ENCODE measurements at places on chromosomes 2 and 18.

DNA sequence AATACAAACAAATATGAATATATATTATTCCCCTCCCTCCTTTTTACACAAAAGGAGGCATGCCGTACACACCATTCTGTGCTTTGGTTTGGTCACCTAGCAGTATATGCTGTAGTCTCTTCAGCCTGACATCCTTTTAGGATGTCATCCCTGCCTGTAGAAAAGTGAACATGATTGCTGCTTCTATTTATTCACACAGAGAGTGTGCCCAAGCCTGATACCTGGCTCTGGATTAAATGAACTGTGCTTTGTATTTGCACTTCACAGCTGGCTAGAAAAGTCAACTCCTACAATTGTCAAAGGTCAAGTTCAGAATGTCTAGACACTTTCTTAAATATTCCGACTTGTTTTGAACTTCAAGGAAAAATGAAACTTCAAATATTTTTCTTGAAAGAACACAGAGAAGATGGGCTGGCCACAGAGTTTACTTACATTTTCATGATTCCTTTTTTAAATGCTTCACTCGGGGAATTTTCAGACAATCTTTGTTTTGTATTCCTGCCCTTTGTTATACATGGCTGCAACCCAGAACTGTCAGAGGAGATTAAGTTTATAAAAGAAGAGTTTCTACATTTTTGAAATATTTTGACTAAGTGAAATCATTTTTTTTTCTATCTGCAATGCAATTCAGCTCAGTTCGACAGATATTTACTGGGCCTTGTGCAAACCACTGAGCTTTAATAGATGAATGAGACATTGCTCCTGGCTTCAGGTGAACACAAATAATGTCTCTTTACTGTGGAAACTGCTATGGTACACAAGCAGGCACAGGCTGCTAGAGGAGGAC is 33.5 kb downstream of the DAPL1 start:
- no peak overlapping the region for H3K4me3 ChIP-seq
- no peak overlapping the region for H3K27ac ChIP-seq
- peaks cover under 1% of the 10 kb centered on the region for H3K4me1 ChIP-seq

DNA sequence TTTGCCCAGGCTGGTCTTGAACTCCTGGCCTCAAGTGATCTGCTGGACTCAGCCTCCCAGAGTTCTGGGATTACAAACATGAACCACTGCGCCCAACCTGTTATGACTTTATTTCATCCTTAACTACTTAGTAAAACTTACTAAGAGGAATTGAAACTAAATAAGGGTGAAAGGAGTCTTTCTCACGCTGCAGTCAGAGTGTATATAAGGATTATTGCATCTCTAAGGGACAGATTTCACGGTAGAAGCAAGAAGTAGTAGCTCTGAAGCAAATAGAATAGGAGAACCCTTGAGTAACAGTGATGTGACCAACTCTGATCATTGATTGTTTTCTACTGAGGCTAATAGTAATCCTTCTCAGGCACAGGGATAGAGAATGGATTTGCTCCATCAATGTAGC is 960.1 kb downstream of the CPS1 start:
- no peaks in the 10 kb centered on the region for H3K27me3 ChIP-seq
- H3K4me3 ChIP-seq, result no peak overlapping the region
- no peaks in the 10 kb centered on the region for H3K36me3 ChIP-seq
- no peaks in the 10 kb centered on the region for H3K4me1 ChIP-seq
- DNase-seq, result no peak

DNA sequence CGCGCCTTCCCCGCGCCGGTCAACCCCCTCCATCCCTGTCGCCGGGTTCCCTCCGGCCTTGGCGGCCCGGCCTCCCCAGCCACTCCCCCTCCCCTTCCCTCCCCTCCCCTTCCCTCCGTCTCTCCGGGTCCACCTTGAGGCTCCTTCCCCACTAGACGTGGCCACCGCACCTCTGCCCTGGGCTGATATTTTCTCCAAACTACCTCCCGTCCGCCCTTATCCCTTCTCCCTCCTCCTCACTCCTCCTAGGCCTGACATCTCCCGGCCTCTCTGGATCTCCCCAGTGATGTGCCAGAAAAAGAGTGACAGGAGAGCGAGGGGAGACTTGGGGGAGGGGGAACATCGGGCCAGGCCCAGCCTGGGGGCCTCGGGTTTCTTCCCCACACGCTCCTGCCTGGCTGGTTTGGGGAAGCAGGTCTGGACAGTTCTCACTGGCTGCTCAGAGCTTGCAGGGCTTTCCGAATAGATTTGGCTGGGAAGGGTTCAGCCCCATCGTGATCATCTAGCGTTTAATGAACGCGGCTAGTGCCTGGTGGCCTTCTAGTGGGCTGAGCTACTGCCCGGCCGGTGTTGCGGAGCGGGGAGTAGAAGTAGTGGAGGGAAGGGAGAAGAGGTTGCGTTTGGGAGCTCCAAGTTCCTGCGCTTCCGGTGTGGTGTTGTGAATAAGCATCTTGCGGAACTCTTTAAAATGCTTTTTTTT is 641 bp downstream of the MAPRE3 start:
- H3K36me3 ChIP-seq, result peaks cover 3% of the 10 kb centered on the region
- H3K4me3 ChIP-seq, result peak overlapping the region; percentile 88
- H3K27ac ChIP-seq, result peak overlapping the region; percentile 79

DNA sequence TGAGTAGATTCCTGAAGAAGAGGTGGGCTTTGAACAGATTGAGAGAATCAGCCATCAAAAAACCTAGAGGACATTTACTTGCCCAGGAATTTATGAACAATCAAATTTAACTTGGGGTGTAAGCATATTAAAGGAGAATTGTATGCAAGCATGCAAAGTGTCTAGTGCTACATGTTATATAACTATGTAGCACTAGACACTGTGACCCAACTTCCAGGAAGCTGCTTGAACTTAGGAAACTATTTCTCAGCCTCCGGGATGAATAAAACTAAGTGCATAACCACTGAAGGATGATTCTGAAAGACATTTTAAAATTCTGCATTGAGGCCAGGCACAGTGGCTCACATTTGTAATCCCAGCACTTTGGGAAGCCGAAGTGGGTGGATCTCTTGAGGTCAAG is 12.4 kb downstream of the MFF start:
- H3K4me1 ChIP-seq, result no peaks in the 10 kb centered on the region
- no peaks in the 10 kb centered on the region for H3K27me3 ChIP-seq
- H3K36me3 ChIP-seq, result peaks cover 10% of the 10 kb centered on the region
- H3K4me3 ChIP-seq, result no peak overlapping the region
- no peak for DNase-seq

GRCh38 chr2:114543236-114543766 is 100.9 kb downstream of the DPP10 start:
- no peaks in the 10 kb centered on the region for H3K36me3 ChIP-seq
- no peak overlapping the region for H3K4me3 ChIP-seq
- H3K4me1 ChIP-seq, result peaks cover 4% of the 10 kb centered on the region
- no peak overlapping the region for H3K27ac ChIP-seq
- H3K27me3 ChIP-seq, result no peaks in the 10 kb centered on the region

Data from endothelial cell (in vitro differentiated cells).